ENCODE measurements at places on chromosomes 12 and 14. TPM values are rescaled to one million over a fixed set of nuclear protein-coding genes. Genes with fewer than 3 reads are reported as not detected.
A peak's percentile ranks its signal among the peaks of the same experiment; 100 is the strongest.

DNA sequence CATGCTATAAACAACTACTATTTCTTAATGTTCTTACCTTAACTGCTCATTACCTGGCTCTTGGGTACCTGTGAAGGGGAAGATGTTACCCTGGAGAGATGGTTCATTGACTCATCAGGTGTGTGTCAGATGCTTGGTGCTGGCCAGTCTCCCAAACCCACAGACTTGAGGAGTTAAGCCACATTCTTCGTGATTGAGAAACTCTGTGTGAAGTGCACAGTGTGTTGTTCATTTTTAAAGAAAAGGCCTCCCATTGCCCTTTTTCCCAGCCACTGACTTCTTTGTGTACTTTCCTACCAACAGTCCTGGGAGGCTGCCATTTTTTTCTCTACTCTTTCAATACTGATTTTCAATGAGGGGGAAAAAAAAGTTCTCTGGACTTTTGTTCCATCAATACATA lies 3.2 kb downstream of the MGST1 start:
- peak; percentile 95 for DNase-seq

The GPRC5D gene
- not detected for total RNA-seq

DNA sequence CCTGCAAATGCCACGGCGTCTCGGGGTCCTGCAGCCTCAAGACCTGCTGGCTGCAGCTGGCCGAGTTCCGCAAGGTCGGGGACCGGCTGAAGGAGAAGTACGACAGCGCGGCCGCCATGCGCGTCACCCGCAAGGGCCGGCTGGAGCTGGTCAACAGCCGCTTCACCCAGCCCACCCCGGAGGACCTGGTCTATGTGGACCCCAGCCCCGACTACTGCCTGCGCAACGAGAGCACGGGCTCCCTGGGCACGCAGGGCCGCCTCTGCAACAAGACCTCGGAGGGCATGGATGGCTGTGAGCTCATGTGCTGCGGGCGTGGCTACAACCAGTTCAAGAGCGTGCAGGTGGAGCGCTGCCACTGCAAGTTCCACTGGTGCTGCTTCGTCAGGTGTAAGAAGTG lies 16.8 kb downstream of the WNT5B start:
- no peak for DNase-seq

DNA sequence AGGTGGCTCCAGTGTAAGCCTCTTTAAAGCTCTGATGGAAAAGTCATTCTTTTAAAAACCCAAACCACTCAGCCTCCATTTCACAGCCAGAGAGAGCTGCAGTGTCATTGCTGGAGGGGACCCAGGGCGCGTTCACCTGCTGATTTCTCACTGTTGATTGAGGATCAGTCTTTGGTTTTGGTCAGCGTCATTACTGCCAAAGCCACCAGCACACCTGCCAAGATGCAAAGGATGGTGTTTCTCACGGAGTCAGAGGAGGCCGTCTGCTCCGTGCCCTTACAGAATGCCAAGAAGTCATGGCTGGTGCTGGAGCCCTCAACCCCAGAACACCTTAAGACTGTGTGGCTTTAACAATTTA lies 32.8 kb upstream of the BATF start:
- no peak for DNase-seq

The PRH2 gene
- total RNA-seq: not detected

GRCh38 chr12:75856235-75856634 lies 175.3 kb downstream of the PHLDA1 start:
- DNase-seq: no peak

DNA sequence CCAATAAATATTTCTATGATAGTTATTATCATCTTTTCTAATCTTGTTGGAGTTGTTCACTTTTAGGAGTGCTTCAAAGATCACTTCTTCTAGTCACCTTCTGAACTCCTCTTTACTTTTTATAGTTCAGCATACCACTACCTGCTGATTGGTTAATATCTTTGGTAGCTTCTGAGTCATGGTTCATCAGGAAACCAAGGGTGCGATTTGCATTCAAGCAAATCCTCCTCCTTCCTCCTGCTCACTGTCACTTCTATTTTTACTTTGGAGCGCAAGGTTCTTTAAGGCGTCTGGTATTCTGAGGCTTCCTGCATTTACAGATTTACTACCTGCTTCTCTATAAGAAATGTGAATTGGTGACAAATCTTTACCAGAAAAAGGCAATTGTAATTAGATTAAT lies 24.0 kb downstream of the SYT1 start:
- DNase-seq: no peak

The CBLN3 gene
- total RNA-seq: 0.42 TPM

- no peak for DNase-seq
These were observed 10.5 kb downstream of the LARP4 start for GRCh38 chr12:50411051-50411660.

The SNRNP35 gene
- total RNA-seq: 17.7 TPM

DNA sequence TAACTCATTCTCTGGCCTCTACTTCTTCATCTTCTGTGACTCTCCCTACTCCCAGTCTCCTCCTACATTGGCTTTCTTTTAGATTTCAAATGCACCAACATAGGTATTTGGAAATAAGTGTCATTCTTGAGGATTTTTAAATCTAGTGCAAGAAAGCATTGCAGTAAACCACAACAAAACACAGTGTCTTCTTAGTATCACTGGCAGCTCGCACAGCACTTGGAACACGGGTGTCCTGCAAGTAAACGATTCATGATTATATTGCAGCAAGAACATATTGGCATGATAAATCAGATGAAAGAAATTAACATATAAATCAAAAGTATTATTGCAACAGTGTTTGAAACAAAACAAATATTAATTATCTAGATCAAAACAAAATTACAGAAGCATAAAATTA lies 45.6 kb downstream of the MAGOHB start:
- no peak for DNase-seq

GRCh38 chr12:93602897-93603668 lies 30.6 kb downstream of the SOCS2 start:
- DNase-seq: no peak

- DNase-seq: peak; percentile 58
These were observed 2.2 kb downstream of the RCOR1 start for GRCh38 chr14:102594514-102595175.

DNA sequence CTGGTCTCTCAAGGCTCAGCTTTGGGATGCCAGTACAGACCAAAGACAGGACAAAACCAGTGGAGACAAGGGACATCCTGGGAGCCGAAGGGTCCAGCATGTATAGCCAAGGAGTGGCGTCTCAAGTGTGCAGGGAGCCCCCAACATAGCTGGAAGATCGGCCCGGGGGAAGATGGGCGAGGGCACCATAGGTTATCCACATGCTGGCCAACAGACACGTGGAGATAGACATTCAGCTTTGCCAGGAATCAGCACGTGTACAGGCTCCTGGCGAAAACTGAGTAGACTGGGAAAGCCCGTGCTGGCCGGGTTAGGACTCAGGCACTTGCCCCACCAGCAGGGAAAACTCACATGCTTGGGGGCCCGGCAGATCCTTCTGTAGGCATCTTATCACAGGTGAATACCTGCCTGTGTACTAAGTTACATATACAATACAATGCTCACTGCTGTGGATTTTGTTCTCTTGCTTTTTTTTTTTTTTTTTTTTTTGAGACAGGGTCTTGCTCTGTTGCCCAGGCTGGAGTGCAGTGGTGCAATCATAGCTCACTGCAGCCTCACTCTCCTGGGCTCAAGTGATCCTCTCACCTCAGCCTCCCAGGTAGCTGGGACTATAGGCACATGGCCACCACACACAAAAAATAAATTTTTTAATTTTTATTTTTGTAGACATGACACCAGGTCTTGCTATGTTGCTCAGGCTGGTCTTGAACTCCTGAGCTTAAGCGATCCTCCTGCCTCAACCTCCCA lies 5.6 kb upstream of the ANKRD9 start:
- DNase-seq: no peak

GRCh38 chr12:107126796-107127481 lies 33.6 kb upstream of the CRY1 start:
- DNase-seq: no peak

- DNase-seq: peak; percentile 1
These were observed 171.7 kb upstream of the RTL1 start for GRCh38 chr14:101075025-101075800.

The CKAP4 gene
- total RNA-seq: 121 TPM

Data from foreskin keratinocyte (primary cell).